Fibroblast of skin of right biceps (primary cell): ENCODE measurements at places on chromosomes 6 and 20.
A peak's percentile ranks its signal among the peaks of the same experiment; 100 is the strongest.

GRCh38 chr6:54094786-54095185 is 16.5 kb upstream of the MLIP start:
- DNase-seq: peak; percentile 10

DNA sequence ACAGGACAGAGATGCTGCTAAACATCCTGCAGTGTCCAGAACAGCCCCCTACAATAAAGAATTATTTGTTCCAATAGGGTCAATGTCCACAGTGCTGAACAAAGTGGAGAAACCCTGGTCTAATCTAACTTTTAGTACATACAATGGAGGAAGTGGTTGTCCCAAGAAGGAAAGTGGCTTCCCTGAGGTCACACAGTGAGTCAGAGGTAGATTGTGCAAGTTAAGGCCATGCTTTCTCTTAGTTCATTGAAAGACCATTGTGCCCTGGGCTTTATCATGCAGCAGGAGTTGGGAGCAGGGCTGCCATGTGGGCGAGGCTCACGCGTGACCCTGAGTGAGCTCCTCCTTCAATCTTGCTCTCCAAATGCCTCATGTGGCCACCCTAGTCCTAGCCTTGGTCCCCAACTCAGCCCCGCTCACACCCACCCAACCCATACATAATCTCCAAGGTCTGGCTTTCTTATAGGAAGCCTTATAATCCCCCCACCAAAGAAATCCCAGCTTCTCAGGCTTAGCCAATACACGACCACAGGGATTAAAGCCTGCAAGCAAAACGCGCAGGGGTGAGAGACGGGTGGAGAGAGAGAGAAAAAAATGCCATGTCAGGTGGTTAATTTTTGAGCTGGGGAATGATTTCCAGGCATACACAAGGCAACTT is 19.9 kb downstream of the SLC13A3 start:
- DNase-seq: no peak

- DNase-seq: peak; percentile 41
These were observed 16.1 kb upstream of the ZNF292 start for GRCh38 chr6:87139236-87139635.

DNA sequence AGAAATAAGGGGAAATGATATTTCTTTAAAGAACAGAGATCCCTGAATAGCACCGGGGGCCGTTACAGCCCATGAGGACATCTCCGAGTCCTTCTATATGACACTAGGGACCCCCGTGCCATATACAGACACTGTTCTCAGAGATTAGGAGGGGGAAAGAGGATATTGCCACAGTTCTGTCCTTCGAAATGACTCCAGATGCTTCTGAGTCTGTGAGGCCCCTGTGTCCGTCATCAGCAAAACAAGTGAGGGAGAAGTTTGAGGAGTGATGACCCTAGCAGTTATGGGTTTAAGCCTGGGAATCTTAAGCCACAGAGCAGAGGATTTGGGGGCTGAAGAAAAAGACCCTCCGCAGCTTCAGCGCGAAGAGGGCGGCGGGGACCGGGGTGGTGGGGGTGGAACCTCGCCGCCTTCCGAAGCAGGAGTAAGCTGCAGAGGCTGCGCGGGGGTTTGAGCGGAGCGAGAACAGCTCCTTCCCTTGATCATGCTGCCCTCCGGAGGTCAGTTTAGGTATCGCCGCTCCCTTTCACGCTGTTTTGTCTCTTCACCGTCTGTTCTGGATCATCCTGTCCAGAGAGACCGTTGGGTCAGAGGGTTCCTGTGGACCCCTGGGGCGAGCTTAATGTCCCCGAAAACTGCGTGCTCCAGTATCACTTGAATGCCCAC is 23.6 kb downstream of the VPS52 start:
- DNase-seq: peak; percentile 83

GRCh38 chr6:33578588-33579011 is 1.5 kb downstream of the BAK1 start:
- DNase-seq: no peak

- DNase-seq: no peak
These were observed 62.7 kb downstream of the RNF182 start for GRCh38 chr6:13987400-13987865.

GRCh38 chr20:3430376-3431069 is 23.1 kb upstream of the DNAAF9 start:
- no peak for DNase-seq

- no peak for DNase-seq
These were observed 70.2 kb downstream of the SNX9 start for GRCh38 chr6:157893238-157893637.

DNA sequence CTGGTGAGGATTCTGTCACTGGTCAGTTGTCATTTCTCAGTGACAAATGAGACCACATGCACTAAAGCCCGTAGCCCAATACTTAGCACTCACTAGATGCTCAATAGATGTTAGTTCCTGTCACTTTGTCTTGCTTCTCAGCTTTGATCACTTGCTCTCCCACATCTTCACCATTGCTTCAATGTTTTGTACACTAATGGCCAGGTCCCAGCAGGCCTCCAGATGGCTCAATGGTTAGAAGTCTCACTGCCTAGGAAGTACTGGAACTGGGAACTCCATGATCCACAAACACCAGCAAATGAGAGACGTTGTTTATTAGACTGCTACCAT is 502.8 kb upstream of the JARID2 start:
- DNase-seq: no peak

GRCh38 chr20:44572551-44573500 is 9.6 kb upstream of the PKIG start:
- DNase-seq: peak; percentile 97

- DNase-seq: no peak
These were observed 64.4 kb downstream of the TMEM242 start for GRCh38 chr6:157258878-157259277.

DNA sequence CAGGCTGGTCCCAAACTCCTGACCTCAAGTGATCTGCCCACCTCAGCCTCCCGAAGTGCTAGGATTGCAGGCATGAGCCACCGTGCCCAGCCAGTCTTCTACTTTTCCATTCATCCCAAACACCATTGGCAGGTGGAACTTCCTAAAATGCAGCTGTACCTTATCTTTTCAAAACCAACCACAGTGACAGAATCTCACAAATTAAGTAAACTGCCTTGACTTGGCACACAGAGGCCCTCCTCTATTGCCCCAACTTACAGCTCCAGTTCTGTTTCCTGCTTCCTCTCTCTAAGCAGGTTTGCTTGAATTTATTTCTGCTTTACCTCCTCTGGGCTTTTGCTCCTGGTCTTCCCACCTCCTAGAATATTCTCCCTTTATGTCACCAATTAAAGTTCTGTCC is 7.6 kb downstream of the MYB start:
- no peak for DNase-seq

DNA sequence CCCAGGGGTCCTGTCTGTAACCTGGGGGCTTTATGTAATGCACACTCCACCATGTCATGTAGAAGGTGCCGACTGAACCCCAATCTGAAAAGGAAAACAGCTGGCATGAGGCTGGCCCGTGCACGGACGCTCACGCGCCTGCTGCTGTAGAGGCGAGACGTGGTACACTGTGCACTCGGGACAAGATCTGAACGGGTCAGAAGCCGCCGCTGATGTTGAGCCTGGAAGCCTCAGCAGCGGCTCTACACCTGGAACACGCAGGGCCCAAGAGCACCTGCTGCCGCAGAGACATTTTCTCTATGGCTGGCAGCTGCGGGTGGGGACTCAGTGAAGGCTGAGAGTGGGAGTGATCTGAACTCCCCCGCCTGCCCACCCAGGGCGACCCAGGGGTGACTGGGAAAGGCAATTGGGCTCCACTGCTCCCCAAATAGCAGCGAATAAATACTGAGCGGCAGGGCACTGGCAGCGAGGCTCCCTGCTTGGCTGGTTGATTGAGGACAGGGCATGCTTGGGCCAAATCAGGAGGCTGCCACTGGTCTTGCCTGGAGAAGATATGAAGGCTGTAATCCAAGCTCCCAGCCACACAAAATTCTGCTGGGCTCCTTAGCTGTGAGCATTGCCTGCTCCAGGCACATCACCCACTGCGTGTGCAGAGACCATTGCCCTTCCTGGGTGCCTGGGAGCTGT is 2.5 kb upstream of the OGFR start:
- DNase-seq: no peak

GRCh38 chr6:87633851-87634250 is 43.9 kb downstream of the ORC3 start:
- no peak for DNase-seq

DNA sequence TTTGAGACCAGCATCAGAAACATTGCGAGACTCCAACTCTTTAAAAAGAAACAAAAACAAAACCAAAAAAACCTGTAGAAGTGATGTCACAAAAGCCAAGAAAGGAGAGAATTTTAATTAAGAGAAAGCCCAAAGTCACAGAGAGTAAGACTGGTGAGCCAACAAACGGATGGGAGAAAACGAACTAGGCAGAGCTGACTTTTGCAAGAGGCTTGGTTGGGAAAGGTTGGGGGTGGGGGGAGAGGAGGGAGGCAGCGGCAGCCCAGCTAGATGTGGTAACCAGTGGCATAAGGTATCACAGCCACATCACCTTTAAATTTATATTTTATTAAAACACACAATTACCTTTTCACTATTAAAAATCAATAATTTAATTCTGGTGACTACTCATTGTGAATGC is 23.5 kb downstream of the NOL7 start:
- DNase-seq: no peak

- no peak for DNase-seq
These were observed 11.5 kb downstream of the PEDS1 start for GRCh38 chr20:50141811-50142561.
